Effector memory CD4-positive, alpha-beta T cell (primary cell): ENCODE measurements at places on chromosomes 16 and 17.

GRCh38 chr16:2598133-2598641, 60.4 kb downstream of the PDPK1 start:
- DNase-seq, result no peak

DNA sequence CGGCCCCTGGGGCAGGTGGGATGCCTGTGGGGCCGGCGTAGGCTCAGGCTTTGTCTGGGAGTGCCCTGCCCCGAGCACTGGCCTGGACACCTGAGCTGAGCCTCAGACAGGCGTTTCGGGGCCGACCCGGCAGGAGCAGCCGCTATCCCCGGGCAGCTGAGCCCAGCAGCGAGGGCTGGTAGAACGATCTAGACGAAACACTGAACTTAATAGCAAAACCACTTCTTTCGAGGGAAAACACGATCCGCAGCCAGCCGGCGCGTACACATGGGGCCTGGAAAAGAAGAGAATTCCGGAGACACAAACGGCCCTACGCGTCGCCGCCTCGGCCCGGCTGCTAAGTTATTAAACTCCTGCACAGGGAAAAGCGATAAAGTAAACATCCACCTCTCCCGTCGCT, 22.0 kb upstream of the SSTR5 start:
- no peak for DNase-seq

GRCh38 chr17:36817483-36818048, 119.7 kb upstream of the LHX1 start:
- no peak for DNase-seq

DNA sequence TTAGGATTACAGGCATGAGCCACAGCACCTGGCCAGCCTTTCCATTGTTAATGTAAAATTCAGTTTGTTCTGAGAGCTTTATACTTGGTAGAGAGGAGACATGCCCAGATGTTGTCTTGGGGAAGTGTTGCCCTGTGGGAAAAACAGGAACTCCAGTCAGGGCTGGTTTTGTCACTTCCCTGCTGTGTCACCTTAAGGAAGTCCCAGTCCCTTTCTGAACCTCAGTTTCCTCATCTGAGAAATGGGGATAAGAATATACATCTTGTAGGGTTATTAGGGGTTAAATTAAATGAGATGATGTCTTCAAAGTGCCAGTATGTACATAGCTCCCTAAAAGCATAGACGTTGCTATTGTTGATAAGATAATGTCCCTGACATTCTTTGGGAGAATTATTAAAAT, 25.3 kb downstream of the CLEC16A start:
- no peak for DNase-seq

- DNase-seq, result no peak
Measured at GRCh38 chr17:32385121-32385520, 35.2 kb downstream of the ZNF207 start.

GRCh38 chr17:50257676-50258224, 16.5 kb upstream of the TMEM92 start:
- DNase-seq, result no peak

- DNase-seq, result no peak
Measured at GRCh38 chr16:5776876-5777275, 679.3 kb upstream of the EEF2KMT start.

DNA sequence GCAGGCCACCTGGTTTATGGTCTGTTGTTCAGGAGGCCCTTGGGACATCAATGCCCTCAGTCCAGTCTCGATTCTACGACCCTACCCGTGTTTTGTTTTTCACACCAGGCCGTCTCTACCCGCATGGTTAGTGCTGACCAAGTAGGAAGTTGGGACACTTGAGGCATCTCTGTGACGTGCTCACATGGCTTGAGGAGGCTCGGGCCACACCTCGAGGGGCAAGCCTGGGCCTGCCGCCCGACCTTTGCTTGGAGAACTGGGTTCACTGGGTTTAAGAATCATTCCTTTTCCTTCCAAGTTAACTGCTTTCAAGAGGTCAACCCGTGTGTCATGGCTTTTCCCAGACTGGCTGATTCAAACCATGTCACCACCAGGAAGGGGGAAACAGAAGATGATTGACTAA, 86.8 kb downstream of the CMIP start:
- no peak for DNase-seq

DNA sequence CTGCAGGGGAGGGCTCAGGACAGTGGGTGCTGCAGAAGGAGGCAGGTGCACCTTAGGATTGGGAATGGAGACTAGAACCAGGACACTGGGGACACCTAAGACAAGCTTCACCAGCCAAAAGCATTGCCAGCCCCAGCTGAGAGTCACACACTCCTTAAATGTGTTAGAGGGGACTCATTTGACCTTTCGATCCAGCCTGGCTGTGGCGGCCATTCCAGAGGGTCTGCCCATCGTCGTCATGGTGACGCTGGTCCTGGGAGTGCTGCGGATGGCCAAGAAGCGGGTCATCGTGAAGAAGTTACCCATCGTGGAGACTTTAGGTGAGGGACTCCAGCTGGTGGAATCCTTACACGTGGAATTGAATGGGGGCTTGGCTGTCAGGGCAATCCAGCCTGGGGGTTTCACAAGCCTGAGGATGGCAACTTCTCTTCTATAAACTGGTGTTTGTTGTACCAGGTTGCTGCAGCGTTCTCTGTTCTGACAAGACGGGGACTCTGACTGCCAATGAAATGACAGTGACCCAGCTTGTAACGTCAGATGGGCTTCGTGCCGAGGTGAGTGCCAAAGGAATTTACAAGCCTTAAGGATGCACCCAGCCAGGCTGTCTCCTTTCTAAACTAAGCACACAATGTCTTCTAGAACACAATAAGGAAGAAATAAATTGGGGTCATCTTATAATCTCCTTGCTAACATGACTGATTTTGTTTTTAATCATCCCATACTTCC, 65.3 kb downstream of the MEAK7 start:
- DNase-seq, result no peak

GRCh38 chr16:79062821-79063220, 537.7 kb downstream of the MAF start:
- DNase-seq, result no peak

GRCh38 chr16:11726008-11726407, 16.6 kb downstream of the TXNDC11 start:
- no peak for DNase-seq

- no peak for DNase-seq
Measured at GRCh38 chr17:11643851-11644250, 45.6 kb downstream of the DNAH9 start.
